Glomerular endothelial cell (primary cell): ENCODE measurements at places on chromosomes 5 and 9. TPM values are rescaled to one million over a fixed set of nuclear protein-coding genes. Genes with fewer than 3 reads are reported as not detected.

BTNL3 gene
- total RNA-seq = not detected in 2 replicates

TPPP gene
- total RNA-seq = 0.19 and 0.58 TPM in 2 replicates

GRCh38 chr5:75072061-75072460, 19.7 kb upstream of the GCNT4 start:
- DNase-seq = no peak

ACSL6 gene
- total RNA-seq = not detected in 2 replicates

PDE6A gene
- not detected in 2 replicates for total RNA-seq

- no peak for DNase-seq
Observed at GRCh38 chr9:17021387-17021970, 113.4 kb upstream of the CNTLN start.

FOXD4L4 gene
- 0.53 TPM in 1 of 2 replicates, not detected in the other for total RNA-seq
